ENCODE measurements at places on chromosomes 7 and 10.
A peak's percentile ranks its signal among the peaks of the same experiment; 100 is the strongest.

GRCh38 chr7:85167636-85168035, 19.2 kb downstream of the SEMA3D start:
- no peak for DNase-seq

DNA sequence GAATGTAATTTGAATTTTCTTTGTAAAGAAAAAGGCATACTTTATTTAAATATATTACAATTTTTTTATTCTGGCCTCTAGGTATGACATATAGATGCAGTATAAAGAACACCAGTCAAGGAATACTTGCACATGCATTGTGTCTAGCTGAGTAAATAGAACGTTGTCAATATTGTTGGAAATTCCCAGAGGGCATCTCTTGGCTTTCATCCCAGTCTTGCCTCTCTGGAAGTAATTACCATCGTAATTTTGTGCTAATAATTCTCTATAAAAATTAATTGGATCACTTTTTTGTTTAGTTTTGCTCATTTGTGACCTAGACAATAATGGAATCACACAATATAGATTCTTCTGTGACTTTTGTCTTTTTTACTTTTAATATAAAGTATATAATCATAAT, 1052.3 kb upstream of the CELF2 start:
- no peak for DNase-seq

GRCh38 chr7:105037319-105037718, 23.3 kb downstream of the KMT2E start:
- DNase-seq: no peak

GRCh38 chr7:3042861-3043489, 692 bp downstream of the CARD11 start:
- DNase-seq: no peak

GRCh38 chr7:155283565-155284194, 14.0 kb upstream of the INSIG1 start:
- DNase-seq: no peak

- no peak for DNase-seq
Measured at GRCh38 chr10:79335470-79336235, 11.6 kb upstream of the PPIF start.

GRCh38 chr7:106964466-106964865, 80.0 kb upstream of the PRKAR2B start:
- DNase-seq: no peak

- DNase-seq: no peak
Measured at GRCh38 chr7:100951888-100952560, 2.7 kb downstream of the MUC3A start.

DNA sequence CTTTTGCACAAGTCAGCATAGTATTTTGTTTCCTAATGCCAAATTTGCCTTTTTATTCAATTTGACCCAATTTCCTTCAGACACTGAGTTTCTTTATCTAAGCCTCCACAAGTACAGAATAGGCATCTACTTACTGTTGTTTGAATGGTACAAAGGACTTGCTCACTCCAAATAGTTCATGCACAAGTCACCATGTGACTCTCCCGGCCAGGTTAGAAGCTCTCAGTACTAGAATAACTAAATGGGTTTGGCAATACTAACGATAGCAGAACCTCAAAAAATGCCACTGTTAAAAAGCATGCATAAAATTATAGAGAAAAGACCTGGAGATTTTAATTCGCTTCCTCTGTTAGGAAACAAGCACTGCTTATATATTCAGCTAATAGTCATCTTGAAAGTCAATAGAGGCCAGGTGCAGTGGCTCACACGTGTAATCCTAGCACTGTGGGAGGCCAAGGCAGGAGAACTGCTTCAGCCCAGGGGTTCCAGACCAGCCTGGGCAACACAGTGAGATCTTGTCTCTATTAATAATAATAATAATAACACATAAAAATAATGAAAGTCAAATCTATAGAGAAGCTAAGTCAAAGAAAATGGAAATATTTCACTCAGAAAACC, 335.8 kb upstream of the MBL2 start:
- no peak for DNase-seq

- DNase-seq: no peak
Measured at GRCh38 chr7:151958036-151959010, 2.1 kb downstream of the GALNTL5 start.

- no peak for DNase-seq
Measured at GRCh38 chr7:8442814-8443304, 9.4 kb downstream of the NXPH1 start.

GRCh38 chr7:20509892-20510572, 105.4 kb upstream of the ABCB5 start:
- no peak for DNase-seq

- DNase-seq: no peak
Measured at GRCh38 chr7:51081270-51081890, 235.2 kb downstream of the COBL start.

DNA sequence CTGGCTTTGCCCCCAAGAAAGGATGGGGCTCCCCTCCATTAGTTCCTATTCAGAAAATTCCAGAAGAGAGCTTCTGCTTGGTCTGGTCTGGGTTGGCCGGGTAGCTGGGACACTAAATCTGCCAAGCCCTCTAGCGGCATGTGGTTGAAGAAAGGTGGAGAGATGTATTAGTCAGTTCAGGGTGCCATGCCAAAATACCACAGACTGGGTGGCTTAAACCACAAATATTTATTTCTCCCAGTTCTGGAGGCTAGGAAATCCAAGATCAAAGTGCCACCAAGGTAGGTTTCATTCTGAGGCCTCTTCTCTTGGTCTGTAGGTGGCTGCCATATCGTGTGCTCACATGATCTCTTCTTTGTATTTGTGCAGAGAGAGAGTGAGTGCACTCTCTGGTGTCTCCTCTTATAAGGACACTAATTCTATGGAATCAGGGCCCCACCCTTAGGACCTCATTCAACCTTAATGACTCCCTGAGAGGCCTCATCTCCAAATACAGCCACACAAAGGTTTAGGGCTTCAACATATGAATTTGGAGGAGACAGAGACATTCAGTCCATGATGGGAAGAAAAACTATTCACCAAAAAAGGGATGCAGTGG, 38.7 kb upstream of the MTPAP start:
- DNase-seq: no peak

GRCh38 chr7:117875566-117875965, 2.3 kb upstream of the CTTNBP2 start:
- no peak for DNase-seq

- no peak for DNase-seq
Measured at GRCh38 chr7:20232848-20233247, 15.7 kb upstream of the MACC1 start.

- DNase-seq: peak; percentile 85
Measured at GRCh38 chr7:102426268-102427018, 6.9 kb upstream of the ORAI2 start.
